ENCODE measurements at places on chromosomes 4 and X.

GRCh38 chrX:119503484-119503861 is 35.2 kb downstream of the SLC25A5 start:
- no peak for DNase-seq

GRCh38 chr4:625631-626161 is 323 bp downstream of the PDE6B start:
- no peak for DNase-seq

- DNase-seq, result no peak
Measured at GRCh38 chr4:73477176-73477575, 4.4 kb upstream of the AFM start.

DNA sequence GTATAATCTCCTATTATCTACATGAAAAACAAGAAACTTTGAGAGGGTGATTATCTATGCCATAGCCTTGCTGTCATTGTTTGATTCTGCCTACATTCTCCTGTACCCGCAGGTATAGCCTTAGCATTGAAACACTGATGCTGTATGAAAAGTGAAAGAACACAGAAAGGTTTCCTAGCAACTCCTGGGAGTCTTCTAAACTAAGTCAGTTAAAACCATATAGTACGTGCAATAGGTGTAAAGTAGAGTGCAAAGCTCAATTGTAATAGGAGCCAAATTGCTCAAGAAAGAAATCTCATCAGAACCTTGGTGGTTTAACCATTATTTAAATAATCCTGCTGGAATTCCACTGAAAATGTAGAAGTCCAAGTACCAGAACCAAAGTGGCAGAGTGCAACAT is 489.7 kb downstream of the PCDH10 start:
- DNase-seq, result no peak

- DNase-seq, result no peak
Measured at GRCh38 chr4:21765810-21766407, 182.7 kb downstream of the KCNIP4 start.

- no peak for DNase-seq
Measured at GRCh38 chr4:142088906-142089305, 452.5 kb downstream of the IL15 start.

GRCh38 chr4:94519019-94519418 is 67.3 kb downstream of the PDLIM5 start:
- no peak for DNase-seq

DNA sequence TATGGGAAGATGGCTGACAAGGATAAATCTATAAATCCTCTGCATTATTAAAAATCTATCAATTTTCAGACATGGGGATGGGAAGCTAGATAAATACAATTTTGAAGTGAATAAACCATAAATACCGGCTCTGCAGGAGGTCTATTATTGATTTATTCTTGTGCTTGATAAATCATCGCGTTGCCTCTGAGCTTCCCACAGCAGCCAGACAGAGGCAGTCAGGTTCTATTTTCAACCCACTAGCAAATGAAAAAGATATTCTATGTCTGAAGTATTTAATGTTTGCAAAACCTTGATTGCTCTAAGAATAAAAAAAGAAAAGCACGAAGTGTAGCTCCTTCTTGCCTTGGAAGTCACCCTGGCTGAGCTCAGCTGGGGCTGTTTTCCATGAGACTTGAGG is 216.2 kb downstream of the DHRSX start:
- DNase-seq, result no peak

- DNase-seq, result no peak
Measured at GRCh38 chrX:22922961-22923360, 76.8 kb upstream of the DDX53 start.

- no peak for DNase-seq
Measured at GRCh38 chr4:153731239-153731638, 28.6 kb downstream of the RNF175 start.

GRCh38 chr4:124017185-124017785 is 620.7 kb downstream of the SPRY1 start:
- no peak for DNase-seq

DNA sequence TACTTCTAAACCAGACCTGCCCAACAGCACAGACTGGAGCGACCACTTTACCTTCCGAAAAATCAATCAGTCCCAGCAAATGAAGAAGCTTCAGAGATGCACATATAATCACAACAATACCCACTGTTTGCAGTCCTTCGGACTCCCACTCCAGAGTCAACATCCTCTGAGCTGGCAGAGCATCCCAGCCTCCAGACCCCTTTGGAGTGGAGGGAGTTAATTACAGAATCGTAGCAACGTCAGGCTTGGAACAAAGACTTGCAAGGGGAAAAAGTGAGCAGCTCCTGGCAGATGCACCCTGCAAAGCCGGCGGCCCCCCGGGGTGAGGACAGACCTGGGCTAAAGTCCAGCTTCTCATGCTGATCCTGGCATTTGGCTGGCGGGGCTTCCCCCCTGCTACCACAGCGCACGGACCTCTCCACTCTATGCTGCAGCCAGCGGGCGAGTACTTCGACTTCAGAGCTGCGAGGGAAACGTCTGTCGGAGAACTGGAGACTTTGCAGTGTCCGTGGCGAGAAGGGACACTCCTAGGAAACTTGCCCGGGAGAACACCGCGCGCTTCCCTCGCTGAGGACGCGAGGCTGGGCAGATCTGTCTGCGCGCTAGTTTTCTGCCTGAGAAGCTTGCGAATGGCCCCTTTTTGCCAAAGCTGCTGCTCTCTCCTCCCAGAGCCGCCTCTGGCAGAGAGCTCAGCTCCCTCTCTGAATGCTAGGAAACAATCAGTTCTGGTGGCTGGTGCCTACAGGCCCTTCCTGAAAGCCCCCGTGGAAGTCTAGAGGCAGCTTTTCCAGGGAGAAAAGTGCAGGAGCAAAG is 283.7 kb downstream of the PACRGL start:
- DNase-seq, result no peak

- DNase-seq, result no peak
Measured at GRCh38 chrX:110414679-110415439, 56.2 kb downstream of the RTL9 start.

DNA sequence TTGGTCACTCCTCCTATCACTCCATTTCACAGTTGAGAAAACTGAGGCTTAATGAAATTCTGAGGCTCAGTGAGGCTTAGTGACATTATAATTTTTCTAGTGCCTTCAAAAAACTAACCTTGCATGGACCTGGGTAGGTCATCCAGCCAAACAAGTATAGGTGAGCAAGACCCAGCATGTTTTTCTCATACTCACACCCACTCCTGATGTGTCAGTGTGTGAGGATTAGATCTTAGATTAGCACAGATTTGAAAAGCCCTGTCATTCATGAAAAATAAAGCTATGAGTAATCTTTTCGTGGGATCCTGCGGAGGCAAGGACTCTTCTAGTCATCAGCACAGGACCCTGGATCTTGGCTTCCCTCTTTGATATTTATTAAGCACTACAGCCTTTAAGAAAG is 146.7 kb downstream of the CHIC2 start:
- no peak for DNase-seq

DNA sequence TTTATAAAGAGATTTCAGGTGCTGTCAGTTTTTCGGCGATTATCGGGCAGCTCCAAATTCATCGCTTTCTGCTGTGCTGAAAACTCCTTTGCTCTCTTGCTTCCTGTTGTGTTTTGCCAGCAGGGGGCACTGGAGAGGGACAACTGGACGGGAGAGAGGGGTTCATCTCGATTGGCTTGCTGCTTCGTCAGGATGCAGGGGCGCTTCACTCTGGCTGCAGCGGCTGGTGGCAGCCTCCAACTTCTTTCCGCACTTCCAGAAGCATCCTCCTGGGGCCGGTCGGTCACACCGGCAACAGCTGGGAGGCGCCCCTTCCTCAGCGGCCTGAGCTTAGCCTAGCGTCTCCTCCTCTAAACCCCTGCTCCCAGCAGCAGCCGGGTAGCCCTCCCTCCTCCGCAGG is 29.5 kb downstream of the MSL3 start:
- DNase-seq, result peak; percentile 68

DNA sequence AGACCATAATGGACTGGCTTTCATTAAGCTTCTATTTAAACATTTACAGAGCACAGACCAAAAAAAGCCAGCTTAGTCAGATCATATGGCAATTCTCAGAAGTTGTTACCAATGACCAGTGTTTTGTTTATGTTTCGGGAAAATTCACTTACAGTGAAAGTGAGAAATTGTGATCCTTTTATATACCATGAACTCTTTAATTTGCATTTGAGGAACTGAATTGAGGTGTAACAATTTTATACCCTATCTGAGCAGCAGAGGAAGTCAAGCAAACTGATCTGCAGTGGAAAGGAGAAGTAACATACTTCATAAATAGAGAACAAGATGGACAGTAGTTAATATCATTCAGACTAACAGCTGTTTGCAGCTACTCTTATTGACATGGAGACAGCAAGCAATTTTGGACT is 97.1 kb downstream of the TMA16 start:
- no peak for DNase-seq

DNA sequence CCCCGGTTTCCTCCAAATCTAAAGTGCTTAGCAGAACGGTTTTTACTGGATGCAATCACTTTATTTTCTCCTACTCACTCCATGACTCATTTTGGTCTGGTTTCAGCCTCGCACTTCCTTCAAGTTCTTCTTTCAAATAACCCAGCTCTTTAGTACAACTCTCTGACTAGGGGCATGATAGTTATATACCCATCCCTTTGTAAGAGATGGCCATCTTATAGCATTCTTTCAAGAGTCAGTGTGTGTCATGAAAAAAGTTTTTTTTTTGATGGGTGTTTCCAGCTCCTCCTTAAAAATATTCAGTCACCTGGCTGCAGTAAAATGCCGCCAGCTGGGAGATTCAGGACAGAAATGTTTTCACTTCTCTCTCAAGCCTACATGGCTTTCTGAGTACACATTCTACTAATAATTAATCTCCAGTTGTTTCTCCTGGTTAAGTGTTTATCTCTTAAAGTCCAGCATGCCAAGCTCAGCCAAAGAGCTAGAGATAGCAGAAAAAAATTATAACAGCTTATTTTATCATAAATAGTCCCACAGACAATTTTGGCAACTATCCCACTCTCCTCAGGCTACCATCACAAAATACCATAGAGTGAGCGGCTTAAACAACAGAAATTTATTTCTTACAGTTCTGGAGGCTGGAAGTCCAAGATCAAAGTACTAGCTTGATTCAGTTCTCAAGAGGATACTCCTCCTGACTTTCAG is 139.3 kb downstream of the GASK1B start:
- DNase-seq, result no peak

- no peak for DNase-seq
Measured at GRCh38 chr4:148017801-148018200, 285.9 kb downstream of the ARHGAP10 start.

DNA sequence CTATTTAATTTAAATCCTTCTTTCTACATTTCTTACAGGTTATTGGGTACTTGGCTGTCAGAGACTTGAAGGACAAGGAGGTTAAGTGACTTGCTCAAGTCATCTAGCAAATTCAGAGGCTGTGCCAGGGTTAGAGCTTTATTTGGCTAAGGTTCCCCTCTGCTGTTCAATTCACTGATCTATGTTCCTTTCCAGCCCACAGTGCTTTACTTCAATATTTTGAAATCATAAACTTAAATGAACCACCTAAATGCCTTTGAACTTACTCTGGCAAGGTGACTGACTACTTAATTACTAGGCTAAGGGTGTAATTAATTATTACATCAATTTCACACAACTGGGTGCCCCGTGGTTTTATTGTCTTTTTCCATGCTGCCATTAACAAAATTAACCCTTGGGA is 288.7 kb downstream of the CAMK2D start:
- no peak for DNase-seq

- DNase-seq, result no peak
Measured at GRCh38 chr4:77880784-77881183, 18.2 kb downstream of the MRPL1 start.

DNA sequence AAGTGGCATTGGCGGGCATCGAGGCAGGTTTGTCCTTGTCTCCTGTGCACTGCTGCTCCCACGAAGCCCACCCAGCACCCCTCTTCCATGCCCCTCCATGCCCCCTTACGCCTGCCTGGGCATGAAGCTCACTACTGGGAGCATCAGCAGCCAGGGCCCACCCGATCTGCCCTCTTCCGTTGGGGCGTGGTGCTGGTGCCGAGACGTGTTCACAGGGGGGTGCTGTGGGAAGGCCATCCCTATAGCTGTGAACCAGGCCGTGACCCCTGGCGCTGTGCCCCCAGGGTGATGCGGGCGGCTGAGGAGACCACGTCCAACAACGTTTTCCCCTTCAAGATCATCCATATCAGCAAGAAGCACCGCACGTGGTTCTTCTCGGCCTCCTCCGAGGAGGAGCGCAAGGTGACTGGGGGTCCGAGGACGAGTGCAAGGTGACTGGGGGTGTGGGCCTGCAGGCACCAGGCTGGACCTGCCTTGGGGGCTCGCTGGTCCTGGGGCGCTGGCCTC is 19.3 kb upstream of the ADD1 start:
- no peak for DNase-seq

DNA sequence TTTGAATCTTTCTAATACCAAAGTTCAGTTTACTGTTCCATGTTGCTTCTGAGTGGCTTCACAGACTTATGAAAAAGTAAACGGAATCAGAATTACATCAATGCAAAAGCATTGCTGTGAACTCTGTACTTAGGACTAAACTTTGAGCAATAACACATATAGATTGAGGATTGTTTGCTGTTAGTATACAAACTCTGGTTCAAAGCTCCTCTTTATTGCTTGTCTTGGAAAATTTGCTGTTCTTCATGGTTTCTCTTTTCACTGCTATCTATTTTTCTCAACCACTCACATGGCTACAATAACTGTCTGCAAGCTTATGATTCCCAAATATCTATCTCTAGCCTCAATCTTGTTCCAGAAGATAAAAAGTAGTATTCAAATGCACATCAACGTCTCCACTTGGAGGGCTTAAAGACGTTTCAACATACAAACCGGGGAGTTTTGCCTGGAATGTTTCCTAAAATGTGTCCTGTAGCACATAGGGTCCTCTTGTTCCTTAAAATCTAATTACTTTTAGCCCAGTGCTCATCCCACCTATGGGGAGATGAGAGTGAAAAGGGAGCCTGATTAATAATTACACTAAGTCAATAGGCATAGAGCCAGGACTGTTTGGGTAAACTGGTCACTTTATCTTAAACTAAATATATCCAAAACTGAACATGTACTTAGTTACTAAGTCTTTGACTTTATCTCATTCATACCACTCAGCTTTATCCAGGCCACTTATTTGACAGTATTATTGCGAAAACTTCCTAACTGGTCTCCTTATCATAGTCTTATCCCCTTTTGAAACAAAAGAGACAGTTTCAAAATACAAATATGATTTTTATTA is 3.6 kb upstream of the AFP start:
- no peak for DNase-seq

GRCh38 chr4:124331781-124332180 is 380.8 kb downstream of the ANKRD50 start:
- DNase-seq, result no peak

DNA sequence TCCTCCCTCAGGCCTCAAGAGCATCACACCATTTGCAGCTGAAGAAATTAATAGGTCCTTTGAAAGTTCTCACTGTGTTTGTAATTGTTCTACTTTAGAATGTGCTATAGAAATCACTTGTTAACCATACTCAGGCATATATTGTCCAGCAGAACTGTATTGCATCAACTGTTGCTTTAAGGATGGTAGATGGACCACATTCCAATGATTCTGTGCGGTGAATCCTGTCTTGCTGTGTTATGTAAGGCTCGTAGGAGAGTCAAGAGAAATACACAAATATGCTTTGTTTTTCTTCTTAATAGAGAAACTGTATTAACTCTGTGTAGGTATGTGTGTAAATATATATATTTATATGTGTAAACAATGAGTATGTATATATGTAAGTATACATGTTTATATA is 6.3 kb upstream of the ADGRA3 start:
- no peak for DNase-seq

Data from activated CD4-positive, alpha-beta T cell treated with anti-CD3 and anti-CD28 coated beads, Interleukin-2, amount 50 U/mL, for 1 hour (primary cell).